Ovary (tissue), 10 donors: ENCODE measurements at places on chromosomes 16 and 17. TPM values are rescaled to one million over a fixed set of nuclear protein-coding genes. Genes with fewer than 3 reads are reported as not detected.

DNA sequence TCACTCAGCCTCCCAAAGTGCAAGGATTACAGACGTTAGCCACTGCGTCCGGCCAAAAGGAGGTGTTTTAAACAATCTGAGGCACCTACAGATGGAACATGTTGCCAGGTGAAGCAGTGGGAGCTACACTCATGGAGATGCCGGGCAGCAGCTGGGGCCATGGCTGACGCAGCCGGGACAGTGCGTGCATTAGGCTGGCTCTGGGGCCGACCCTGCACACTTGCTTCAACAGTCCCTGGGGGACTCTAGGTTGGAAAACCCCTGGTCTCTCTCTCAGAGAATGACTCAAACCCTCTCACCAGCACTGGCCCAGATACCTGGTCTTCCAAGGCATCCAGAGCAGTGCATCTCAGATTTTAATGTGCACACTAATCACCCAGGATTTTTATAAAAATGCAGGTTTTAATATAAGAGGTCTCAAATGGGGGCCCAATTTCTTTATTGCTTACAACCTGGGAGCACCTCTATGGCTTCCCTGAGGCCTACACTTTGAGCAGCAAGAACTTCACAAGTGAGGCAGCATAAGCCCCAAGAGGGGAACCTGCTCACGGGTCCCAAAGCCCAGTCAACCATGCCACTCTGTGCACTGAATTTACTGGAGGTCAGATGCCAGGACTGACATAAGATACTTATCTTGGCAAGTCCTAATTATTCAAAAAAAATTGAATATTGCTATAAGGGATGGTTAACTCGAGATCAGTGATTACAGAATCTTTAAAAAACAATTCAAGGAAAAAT lies 70.8 kb upstream of the TRAP1 start:
- DNase-seq = no peak
- H3K4me1 ChIP-seq = peaks cover 5% of the 10 kb centered on the region
- H3K4me3 ChIP-seq = no peak overlapping the region
- H3K36me3 ChIP-seq = no peaks in the 10 kb centered on the region
- H3K27me3 ChIP-seq = no peaks in the 10 kb centered on the region
- no peak overlapping the region for H3K27ac ChIP-seq

GRCh38 chr16:88508376-88508867 lies 55.3 kb downstream of the ZFPM1 start:
- no peak overlapping the region for H3K27ac ChIP-seq
- H3K4me1 ChIP-seq = no peaks in the 10 kb centered on the region
- H3K36me3 ChIP-seq = no peaks in the 10 kb centered on the region
- DNase-seq = no peak
- H3K4me3 ChIP-seq = no peak overlapping the region

DNA sequence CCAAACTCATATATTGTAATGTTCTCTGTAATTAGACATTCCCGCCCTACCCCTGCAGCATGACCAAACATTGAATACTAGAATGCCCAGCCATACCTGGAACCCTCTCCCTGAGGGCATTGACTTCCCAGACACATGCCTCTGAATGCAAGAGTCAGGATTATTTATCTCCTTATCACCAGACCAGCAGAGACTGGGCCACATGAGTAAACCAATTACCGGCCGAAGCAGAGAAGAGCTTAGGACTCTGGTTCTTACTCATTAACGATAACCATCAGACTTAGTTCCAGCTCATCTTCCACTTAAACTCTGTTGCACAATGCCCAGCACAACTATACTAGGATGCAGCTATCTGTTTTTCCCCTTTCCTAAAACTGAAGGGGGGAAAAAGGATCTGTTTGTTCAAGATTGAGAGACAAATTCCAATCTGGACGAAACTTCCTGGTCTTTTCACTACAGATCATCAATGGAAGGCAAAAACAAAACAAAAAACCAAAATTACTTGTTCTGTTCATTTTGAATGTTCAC lies 88.2 kb upstream of the CORO6 start:
- H3K36me3 ChIP-seq = no peaks in the 10 kb centered on the region
- peaks cover 4% of the 10 kb centered on the region for H3K4me1 ChIP-seq
- H3K27me3 ChIP-seq = no peaks in the 10 kb centered on the region
- H3K27ac ChIP-seq = no peak overlapping the region

GRCh38 chr16:68492151-68492542 lies 43.8 kb upstream of the SMPD3 start:
- H3K4me3 ChIP-seq = no peak overlapping the region
- H3K4me1 ChIP-seq = no peaks in the 10 kb centered on the region
- H3K27me3 ChIP-seq = no peaks in the 10 kb centered on the region
- DNase-seq = no peak

GRCh38 chr17:34644941-34645550 lies 65.7 kb downstream of the TMEM132E start:
- H3K4me3 ChIP-seq = no peak overlapping the region
- no peaks in the 10 kb centered on the region for H3K4me1 ChIP-seq
- H3K27me3 ChIP-seq = no peaks in the 10 kb centered on the region

- H3K4me3 ChIP-seq = no peak overlapping the region
- DNase-seq = no peak
- H3K27ac ChIP-seq = no peak overlapping the region
- no peaks in the 10 kb centered on the region for H3K36me3 ChIP-seq
- no peaks in the 10 kb centered on the region for H3K27me3 ChIP-seq
- H3K4me1 ChIP-seq = peaks cover 12% of the 10 kb centered on the region
Observed at GRCh38 chr17:62706598-62707424, 79.3 kb downstream of the MRC2 start.

DNA sequence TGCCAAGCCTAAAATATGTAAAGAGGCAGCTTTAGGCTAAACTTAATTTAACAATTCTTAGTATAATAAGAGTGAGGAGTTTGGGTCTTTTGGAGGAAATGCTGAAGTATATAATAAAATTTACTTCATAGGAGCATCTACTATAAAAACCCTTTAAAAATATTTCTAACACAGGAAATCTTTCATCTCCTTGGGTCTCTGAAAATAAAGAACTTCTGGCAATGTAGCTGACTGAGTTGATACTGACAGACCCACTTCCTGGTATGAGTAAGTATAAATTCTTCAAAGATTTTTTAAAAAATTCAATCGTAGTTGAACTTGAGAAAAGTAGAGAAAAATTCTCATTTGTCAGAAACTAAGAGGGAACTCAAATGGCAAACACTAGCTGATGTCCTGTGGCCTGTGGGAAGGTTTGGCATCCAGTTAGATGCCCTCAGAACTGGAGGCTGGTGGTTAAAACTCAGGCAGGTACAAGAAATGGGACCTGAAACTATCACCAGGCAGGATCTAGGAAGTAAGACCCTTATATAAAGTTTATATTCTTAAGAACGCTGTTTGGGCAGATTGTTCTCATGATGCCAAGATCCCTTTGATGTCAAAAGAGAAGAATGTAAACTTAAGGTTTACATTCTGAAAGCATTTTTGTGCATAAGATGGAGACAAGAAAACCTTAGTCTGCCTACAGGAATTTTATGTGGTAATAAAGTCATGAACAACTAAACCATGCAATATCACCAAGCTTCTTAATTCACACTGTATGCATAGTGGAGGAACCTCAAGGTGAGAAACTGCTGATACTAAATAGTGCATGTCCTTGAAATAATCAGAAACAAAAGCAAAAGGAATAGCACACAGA lies 6.2 kb downstream of the KRTAP4-6 start:
- H3K27me3 ChIP-seq = no peaks in the 10 kb centered on the region
- H3K27ac ChIP-seq = no peak overlapping the region
- H3K4me1 ChIP-seq = no peaks in the 10 kb centered on the region
- no peak overlapping the region for H3K4me3 ChIP-seq
- no peak for DNase-seq

CACNG4 gene
- total RNA-seq = 4.9 TPM

BCAR1 gene
- total RNA-seq = 49.2 TPM

TBX2 gene
- 22.2 TPM for total RNA-seq

TBC1D26 gene
- total RNA-seq = not detected
